ENCODE measurements at places on chromosomes 1 and 21.

GRCh38 chr1:88230126-88230525 lies 453.9 kb upstream of the PKN2 start:
- DNase-seq = no peak

- no peak for DNase-seq
Measured at GRCh38 chr1:164511001-164511705, 47.8 kb upstream of the PBX1 start.

GRCh38 chr1:151849126-151849525 lies 4.4 kb downstream of the THEM5 start:
- no peak for DNase-seq

DNA sequence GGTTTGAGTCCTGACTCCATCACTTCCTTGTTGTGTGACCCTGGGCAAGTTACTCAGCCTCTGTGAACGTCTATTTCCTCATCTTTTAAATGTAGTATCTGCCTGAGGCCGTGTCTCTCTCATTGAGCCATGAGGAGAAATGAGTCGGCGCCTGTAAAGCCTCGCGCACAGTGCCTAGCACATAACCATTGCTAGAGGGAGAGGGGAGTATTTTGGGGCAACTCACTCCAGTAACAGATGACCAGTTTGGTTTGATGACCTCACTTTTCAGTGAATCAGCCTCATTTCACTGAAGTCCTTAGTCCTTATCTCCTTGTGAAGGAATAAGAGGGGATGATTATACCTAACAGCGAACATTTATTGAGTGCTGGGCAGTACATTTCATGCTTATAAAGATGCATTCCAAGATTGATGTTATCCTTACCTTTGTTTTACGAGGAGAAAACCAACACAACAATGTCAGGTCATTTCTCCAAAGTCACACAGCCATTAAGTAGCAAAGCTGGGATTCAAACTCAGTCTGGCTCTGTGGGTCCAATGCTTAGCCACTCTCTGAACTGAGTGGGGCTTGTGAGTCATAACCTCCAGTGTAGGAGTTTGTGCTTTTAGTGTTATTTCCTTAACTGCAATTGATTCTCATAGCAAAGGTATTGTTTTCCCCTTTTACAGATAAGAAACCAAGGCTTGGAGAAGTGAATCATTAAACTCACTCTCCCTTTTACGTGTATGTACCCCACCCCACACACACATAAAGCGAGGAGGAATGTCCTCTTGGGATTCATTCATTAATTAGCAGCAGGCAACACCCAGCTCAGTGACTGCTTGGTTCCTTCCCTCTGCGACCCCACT lies 25.9 kb downstream of the KCNC4 start:
- DNase-seq = no peak

DNA sequence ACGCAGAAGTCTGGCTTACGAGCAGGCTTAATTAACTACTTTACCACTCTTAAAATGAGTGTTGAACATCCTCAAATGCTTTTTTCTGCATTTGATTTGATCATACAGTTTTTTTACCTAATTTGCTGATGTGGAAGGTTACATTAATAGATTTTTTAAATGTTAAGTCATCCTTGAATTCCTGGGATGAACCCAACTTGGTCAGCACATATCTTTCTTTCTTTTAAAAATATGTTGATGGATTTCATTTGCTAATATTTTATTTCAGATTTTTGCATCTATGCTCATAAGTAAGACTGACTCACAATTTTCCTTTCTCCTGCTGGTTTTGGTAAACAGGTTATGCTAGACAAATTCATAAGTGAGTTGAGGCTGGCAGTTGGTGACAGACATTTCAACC lies 82.9 kb downstream of the LHX4 start:
- no peak for DNase-seq

GRCh38 chr1:10324627-10325026 lies 74.2 kb upstream of the PGD start:
- no peak for DNase-seq

DNA sequence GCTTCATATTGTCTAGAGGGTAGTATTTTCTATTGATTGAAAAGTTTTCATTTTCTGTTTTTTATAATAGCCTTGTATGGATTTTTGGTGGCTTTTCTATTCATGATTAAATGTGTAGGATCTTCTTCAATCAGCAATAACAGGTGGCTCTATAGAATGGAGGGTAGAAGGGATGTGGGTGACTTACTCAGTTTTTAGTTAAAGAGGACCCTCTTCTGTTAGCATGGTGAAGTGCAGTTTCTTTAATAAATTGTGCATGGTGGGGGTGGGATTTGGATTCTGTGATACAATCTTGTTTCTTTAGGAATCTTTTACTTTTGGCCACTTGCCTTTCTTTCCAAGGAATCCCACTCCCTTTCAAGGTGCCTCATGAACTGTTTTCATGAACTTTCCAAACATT lies 64.7 kb downstream of the SLC35A3 start:
- no peak for DNase-seq

DNA sequence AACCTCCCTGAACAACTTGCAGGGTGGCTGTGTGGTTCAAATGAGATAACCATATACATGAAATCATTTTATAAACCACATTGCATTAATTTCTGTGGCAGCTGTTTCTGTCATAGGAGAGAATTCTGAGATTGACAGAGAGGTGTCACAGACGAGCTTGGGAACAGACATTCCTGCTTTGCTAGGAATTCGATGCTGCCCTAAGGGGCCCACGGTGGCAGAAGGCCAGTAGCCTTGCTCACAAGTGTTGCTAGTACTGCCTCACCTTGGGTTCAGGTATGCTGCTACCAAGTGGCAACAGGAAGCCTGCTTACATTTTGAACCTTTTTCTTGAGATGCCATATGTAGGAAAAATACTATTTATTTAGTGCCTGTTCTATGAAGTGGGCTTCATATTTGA lies 13.4 kb downstream of the KCNA10 start:
- DNase-seq = no peak

DNA sequence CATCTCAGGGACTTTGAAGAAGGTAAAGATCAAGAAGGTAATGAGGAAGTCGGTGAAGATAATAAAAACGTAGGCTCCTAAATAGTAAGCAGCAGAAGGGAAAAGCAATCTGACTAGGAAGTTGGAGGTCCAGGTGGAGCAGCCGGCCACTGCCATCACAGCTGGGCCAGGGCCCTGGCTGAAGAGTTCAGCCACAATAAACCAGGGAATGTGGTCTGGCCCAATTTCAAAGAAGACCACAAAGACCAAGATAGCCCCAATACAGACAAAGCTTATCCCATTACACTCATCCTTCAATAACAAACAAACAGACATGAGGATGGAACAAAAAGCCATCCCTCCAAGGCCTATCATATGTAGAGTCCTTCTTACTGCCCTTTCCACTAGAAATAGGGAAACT lies 18.4 kb upstream of the JAK1 start:
- no peak for DNase-seq

- DNase-seq = no peak
Measured at GRCh38 chr1:201050515-201051277, 27.2 kb upstream of the KIF21B start.

- no peak for DNase-seq
Measured at GRCh38 chr1:62335656-62336055, 16.4 kb upstream of the KANK4 start.

GRCh38 chr21:18545908-18546307 lies 142.3 kb upstream of the TMPRSS15 start:
- no peak for DNase-seq

DNA sequence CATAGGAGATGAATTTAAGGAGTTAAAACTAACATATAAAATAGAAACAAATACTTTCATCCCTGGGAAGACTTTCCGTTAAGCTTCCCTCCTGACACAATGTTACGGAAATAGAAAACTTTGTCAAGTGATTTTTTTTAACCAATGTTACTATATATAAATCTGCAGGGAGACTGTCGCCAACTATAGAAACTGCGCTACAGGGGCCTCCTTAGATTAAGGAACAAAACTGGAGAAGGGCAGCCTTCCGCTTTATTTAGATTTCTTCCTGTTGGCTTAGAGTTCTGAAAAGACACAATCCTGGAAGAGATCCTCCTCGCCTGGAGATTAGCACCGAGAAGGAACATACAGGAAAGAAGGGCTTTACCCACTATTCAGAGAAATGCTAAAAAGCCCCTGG lies 1.5 kb downstream of the MGST3 start:
- DNase-seq = no peak

DNA sequence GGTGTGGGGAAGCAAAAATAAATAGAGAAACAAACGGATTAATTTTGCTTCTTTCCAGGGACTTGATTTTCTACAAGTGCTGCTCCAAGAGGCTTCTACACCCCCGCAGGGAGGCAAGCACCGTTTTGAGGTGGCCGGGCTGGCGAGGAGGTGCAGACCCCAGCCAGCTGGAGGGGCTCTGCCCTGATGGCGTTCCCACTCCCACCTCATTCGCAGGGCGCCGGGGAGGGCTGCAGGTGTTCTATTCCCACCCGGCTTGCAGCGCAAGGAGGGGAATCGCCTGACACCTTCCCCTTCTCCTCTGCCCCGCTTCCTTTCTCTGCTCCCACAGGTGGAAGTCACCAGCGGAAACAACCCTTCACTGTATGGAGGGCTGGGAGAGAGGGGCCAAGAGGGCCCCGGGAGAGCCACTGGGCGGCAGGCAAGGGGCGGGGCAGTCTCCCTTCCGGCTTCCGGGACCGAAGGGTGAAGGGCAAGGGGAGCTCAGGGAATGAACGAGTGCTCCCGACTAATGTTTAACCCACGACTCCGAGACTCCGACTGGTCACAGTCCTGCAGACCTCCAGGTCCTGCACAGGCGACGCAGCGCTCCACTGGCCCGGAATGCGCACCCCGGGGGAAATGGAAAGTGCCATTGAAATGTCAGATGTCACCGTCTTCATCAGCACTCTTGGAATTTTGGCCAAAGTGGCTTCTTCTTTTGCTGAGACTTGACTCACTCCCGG lies 29.1 kb downstream of the TEX35 start:
- peak; percentile 21 for DNase-seq

DNA sequence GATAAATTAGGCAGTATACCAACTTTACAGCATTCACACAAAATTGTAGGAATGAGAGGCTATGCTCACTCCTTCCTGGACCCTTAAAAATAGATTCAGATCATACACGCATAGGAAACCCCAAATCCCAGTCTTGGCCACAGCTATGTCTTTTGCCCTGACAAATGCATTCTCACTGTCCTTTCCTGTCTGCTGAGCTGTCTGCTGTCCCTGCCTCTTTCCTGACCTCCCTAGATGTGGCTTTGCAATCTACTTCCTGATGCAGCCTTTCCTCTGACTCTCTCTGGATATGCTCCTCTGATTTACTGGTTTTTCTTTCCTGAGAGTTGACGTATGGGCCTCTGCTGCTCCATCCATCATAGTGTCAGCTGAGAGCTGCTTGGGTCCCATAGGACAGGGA lies 59.8 kb upstream of the SLC35F3 start:
- no peak for DNase-seq

DNA sequence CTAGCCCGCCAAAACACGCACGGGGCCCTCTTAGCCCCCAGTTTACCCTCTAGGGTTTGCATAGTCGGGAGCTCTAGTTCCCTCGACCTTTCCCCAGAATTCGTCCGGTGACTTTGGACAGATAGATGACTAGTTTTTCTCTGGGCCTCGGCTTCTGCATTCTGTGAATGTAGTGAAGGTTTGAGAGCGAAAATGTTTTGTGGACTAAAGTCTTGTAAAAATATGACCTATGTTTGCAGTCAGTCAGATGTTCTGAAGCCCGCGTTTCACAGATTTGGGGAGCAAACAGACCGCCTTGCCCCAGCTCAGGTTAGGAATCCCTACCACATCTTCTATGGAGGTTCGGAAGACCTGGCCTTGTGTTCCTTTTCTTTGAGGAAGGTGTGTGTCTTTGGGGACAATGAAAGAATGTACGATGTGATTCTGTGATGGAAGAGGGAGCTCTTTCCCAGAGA lies 401 bp downstream of the UQCRH start:
- no peak for DNase-seq

DNA sequence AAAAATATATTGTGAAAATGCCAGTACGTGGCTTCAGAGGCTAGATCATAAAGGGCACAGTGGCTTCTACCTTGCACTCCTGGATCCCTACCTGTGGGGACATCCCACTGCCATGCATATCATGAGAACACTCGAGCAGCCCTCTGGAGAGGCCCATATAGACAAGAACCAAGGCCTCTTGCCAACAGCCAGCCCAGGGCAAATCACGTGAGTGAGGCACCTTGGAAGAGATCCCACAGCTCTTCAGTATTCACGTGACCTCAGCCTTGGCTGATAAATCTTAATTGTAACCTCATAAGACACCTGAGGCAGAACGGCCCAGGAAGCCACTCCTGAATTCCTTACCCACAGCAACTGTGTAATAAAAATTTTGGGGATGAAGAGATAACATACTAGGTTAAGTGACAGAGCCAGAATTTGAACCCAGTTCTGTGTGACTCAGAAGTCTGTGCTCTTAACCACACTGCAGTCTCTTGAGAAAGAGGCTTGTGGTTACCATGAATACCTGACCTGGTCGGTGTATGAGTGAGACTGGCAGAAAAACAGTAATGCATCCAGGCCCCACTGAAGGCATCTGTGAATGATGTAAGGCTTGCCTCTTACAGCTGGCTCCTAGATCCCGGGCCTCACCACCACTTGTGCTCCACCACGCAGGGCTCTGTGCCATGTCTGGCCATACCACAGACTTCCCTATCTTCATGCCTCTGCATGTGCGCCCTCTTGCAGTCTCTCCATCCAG lies 6.9 kb upstream of the A3GALT2 start:
- DNase-seq = no peak

DNA sequence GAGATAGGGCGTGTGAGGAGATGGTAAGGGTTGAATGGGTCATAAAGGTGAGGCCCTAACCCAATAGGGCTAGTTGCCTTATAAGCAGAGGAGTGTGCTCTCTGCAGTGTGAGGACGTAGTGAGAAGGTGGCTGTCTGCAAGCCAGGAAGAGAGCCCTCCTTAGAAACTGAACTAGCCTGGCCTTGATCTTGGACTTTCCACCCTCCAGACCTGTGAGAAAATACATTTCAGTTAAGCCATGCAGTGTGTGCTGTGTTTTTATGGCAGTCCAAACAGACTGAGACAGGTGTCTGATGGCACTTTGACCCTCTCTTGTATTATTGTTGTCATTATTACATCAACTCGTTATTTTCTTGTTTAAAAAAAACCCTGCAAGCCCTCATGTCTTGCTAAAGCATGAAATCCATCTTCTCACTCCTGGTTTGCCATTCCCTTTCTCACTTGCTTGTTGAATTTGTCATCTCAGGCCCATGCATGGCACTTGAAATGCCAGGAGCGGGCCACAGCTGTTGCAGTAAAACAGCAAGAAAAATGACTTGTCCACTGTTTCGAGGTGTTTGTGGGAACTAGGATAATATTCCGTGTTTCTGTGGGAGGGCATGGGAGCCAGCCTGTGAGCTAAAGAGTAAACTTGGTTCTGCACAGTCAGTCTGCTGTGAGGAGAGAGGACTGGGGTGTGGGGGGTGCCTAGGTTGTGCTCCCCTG lies 78.6 kb downstream of the STUM start:
- DNase-seq = no peak

GRCh38 chr1:12629511-12629956 lies 11.5 kb upstream of the DHRS3 start:
- no peak for DNase-seq

DNA sequence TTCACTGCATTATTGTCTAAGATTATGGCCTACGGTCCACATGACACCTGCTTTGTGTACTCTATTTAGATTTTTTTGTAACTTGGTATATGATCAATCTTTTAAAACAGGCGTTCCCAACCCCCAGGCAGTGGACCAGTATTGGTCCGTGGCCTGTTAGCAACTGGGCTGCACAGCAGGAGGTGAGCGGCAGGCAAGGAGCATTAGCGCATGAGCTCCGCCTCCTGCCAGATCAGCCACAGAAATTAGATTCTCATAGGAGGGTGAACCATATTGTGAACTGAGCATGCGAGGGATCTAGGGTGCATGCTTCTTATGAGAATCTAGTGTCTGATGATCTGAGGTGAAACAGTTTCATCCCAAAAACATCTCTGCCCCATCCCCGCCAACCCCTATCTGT lies 228.4 kb upstream of the NR5A2 start:
- DNase-seq = no peak

Measured in activated CD8-positive, alpha-beta memory T cell treated with anti-CD3 and anti-CD28 coated beads for 48 hours (primary cell).